ENCODE measurements at places on chromosomes 2 and 18. TPM values are rescaled to one million over a fixed set of nuclear protein-coding genes. Genes with fewer than 3 reads are reported as not detected.

GRCh38 chr2:140122001-140122400, 1341.8 kb upstream of the NXPH2 start:
- no peaks in the 10 kb centered on the region for H3K36me3 ChIP-seq
- H3K27ac ChIP-seq = no peak overlapping the region
- no peak for DNase-seq
- H3K27me3 ChIP-seq = no peaks in the 10 kb centered on the region

Gene SLC5A7
- total RNA-seq = not detected

Gene GNAL
- 0.04 TPM for total RNA-seq

Gene UGT1A5
- total RNA-seq = not detected

DNA sequence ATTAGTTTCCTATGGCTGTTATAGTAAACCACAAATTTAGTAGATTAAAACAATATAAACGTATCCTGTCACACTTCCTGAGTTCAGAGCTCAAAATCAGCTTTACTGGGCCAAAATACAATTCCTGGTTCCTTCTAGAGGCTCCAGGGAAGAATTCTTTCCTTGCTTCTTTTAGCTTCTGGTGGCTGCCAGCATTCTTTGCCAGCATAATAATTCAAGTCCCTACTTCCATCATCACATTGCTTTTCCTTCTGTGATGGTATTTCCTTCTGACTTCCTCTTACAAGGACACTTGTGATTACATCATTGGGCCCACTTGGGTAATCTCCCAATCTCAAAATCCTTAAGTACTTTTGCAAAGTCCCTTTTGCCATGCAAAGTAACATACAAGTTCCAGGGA, 40.6 kb downstream of the MOB4 start:
- no peak for DNase-seq
- H3K27ac ChIP-seq = no peak overlapping the region
- H3K36me3 ChIP-seq = peaks cover 3% of the 10 kb centered on the region
- no peaks in the 10 kb centered on the region for H3K27me3 ChIP-seq
- H3K4me3 ChIP-seq = no peak overlapping the region
- H3K4me1 ChIP-seq = no peaks in the 10 kb centered on the region

Gene SERTAD2
- 20.6 TPM for total RNA-seq

GRCh38 chr2:231745303-231746038, 35.6 kb downstream of the PDE6D start:
- no peak for DNase-seq
- no peaks in the 10 kb centered on the region for H3K36me3 ChIP-seq
- no peaks in the 10 kb centered on the region for H3K4me1 ChIP-seq
- H3K4me3 ChIP-seq = no peak overlapping the region

- H3K36me3 ChIP-seq = no peaks in the 10 kb centered on the region
- H3K27ac ChIP-seq = no peak overlapping the region
- no peak for DNase-seq
- no peaks in the 10 kb centered on the region for H3K27me3 ChIP-seq
These were observed 513.4 kb downstream of the TNS1 start for GRCh38 chr2:217489145-217489960.

DNA sequence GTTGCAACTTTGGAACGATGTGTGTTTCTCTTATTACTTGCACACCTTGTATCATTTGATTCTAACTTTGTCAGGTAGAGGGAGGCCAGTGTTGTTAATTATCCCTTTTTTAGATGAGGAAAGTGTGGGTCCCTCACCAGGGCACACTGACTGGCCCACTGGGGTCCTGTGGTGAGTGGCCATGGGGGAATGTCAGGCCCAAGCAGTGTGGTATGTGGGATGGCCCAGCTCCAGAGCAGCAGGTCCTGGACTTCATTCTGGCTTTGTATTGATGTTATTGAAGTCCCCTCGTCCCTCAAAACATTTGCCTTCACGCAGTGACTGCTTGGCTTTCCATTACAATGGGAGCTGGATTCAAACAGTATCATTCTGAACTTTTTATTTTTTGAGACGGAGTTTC, 11.7 kb downstream of the NCK2 start:
- H3K27ac ChIP-seq = peak overlapping the region; percentile 14
- H3K4me3 ChIP-seq = no peak overlapping the region
- no peaks in the 10 kb centered on the region for H3K36me3 ChIP-seq
- no peak for DNase-seq

Gene C2orf66
- total RNA-seq = not detected

- no peaks in the 10 kb centered on the region for H3K36me3 ChIP-seq
- no peak overlapping the region for H3K27ac ChIP-seq
- no peaks in the 10 kb centered on the region for H3K4me1 ChIP-seq
- no peak overlapping the region for H3K4me3 ChIP-seq
- no peak for DNase-seq
These were observed 146.1 kb downstream of the ERBB4 start for GRCh38 chr2:212392544-212392943.

- H3K4me3 ChIP-seq = no peak overlapping the region
- no peaks in the 10 kb centered on the region for H3K36me3 ChIP-seq
- peaks cover 4% of the 10 kb centered on the region for H3K27me3 ChIP-seq
- no peaks in the 10 kb centered on the region for H3K4me1 ChIP-seq
- H3K27ac ChIP-seq = no peak overlapping the region
These were observed 154.0 kb downstream of the DYSF start for GRCh38 chr2:71607151-71607889.

GRCh38 chr18:27793013-27793785, 383.7 kb downstream of the CDH2 start:
- H3K36me3 ChIP-seq = no peaks in the 10 kb centered on the region
- no peak overlapping the region for H3K4me3 ChIP-seq
- H3K4me1 ChIP-seq = no peaks in the 10 kb centered on the region
- H3K27me3 ChIP-seq = no peaks in the 10 kb centered on the region

DNA sequence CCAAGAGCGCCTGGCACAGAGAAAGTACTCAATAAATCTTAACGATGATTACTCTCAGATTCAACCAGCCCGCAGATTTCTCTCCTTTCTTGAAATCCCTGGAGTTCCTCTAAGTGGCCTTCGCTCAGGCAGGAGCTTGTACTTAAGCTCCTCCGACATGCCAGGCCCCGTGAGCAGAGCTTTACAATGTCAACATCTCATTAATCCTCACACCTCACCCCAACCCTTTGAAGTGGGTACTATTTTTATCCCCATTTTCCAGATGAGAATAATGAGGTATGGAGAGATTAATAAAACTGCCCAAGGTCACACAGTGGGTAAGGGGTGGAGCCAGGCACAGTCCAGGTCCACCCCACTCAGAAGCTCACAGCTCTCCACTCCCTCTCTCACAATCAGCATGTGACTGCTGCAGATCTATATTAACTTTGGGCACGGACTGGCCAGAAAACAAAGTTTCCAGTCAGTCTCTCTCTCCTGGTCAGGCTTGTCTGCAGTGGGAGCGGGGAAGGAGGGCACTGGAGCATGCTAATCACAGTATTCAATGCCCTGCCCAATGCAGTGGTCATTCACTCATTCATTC, 18.0 kb downstream of the DNMT3A start:
- no peaks in the 10 kb centered on the region for H3K36me3 ChIP-seq
- H3K27ac ChIP-seq = peak overlapping the region; percentile 28
- H3K27me3 ChIP-seq = no peaks in the 10 kb centered on the region
- no peak for DNase-seq
- H3K4me3 ChIP-seq = peak overlapping the region; percentile 55

DNA sequence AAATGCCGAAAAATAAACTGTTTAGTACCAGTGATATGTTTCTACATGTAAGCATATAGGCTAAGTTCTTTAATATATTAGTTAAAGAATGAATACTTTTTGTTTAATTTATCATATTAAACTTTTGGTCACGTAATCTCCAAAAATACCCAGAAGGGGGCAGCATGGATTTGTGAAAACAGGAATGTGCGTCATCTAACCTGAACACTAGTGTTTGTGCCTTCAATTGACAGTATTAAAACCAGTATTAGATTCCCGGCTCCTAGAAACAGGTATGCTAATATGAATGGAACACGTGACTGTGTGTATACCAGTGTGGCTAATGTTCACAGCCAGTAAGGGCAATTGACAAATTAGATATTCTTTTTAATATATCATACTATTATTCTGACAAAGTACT, 51.8 kb downstream of the WDR7 start:
- H3K27ac ChIP-seq = no peak overlapping the region
- H3K27me3 ChIP-seq = no peaks in the 10 kb centered on the region
- H3K36me3 ChIP-seq = no peaks in the 10 kb centered on the region
- no peaks in the 10 kb centered on the region for H3K4me1 ChIP-seq
- no peak overlapping the region for H3K4me3 ChIP-seq

Gene ZC3H8
- total RNA-seq = 29.7 TPM

DNA sequence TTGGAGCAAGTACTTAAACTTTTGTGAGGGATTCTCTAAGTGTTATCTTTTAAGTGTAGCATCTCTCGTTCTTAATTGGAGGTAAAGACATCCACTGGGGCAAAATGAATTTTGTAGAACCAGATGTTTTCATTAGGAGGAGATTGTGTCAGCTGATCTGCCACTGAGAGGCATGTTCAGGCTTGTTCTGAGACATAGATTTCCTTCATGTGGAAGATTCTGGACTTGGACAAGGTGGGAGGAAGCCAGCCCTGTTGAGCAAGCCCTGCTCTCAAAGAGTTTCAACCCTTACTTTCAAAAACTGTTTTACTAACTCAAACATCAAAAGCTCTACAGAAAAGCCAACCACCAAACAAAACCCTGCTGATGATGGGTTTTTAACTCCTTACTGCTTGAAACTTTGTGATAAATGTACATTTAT, 6.5 kb downstream of the MAP4K4 start:
- no peaks in the 10 kb centered on the region for H3K36me3 ChIP-seq
- H3K27me3 ChIP-seq = no peaks in the 10 kb centered on the region
- H3K27ac ChIP-seq = no peak overlapping the region

DNA sequence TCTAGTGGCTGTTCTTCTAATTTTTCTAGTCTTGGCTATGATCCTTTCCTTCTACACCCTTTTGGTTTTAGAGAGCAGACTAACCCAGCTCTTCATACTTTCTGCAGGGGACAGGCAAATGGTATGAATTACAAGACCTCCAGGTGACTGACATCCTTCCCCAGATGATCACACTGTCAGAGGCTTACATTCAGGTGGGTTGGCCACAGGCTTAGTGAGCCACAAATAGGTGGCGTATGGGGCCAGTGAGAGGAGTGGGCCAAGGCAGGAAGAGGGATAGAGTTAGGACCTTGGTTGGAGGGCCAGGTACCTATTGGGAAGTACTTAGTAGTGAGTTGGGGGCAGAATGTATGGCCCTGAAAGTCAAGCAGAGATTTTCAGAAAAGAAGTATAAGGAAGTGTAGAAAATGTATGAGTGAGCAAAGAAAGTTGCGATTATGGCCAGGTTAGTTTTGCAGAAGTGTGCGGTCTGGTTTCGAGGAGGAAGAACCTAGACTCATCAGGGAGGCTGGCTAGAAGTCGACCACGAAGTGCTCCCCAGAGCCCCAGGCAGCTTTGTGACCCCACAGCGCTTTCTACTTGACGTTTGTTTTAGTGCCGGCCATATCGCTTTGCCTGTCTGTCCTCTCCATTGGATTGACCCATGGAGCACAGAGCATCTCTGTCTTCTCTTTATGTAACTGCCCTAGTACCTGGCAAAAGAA, 20.0 kb downstream of the SFTPB start:
- peaks cover 55% of the 10 kb centered on the region for H3K36me3 ChIP-seq
- H3K4me1 ChIP-seq = no peaks in the 10 kb centered on the region
- no peak overlapping the region for H3K27ac ChIP-seq
- H3K4me3 ChIP-seq = no peak overlapping the region
- no peaks in the 10 kb centered on the region for H3K27me3 ChIP-seq
- no peak for DNase-seq

DNA sequence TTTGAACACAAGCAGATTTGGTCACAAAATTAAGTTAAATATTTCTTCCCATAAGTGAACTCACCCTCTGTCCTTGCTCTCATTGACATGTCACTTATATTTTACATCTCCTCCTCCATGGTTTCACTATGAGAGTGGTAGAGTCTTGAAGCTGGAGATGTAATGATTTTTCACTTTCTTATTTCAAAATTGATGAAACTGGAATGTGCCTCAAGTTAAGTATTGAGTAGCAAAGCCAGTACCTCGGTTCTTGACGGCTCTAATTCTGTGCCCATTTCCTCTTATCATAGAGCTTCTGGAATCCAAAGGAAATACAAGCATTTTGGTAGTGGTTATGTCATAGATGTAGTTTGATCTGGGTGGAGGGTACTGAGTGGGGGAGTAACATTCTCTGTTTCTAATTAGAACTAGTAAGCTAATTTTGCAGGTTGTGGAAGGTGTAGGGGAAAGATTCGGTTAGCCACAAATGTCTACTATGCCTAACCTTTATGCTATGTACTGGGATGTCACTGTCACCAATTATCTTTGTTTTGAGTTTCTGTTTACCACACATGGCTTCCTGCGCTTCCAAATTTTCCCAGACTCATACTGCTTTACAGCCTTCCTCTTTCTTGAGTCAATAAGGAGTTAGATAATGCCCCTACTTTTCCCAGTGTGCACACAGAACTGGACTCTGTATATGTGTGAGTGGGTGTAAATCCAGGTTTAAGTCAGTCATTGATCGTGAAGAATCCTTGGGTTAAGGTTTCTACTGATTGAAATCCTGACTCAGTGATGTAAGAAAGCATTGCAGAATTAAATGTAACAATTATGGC, 96.8 kb downstream of the DIS3L2 start:
- no peaks in the 10 kb centered on the region for H3K36me3 ChIP-seq
- DNase-seq = no peak
- H3K27me3 ChIP-seq = no peaks in the 10 kb centered on the region
- H3K27ac ChIP-seq = no peak overlapping the region
- no peaks in the 10 kb centered on the region for H3K4me1 ChIP-seq
- no peak overlapping the region for H3K4me3 ChIP-seq

DNA sequence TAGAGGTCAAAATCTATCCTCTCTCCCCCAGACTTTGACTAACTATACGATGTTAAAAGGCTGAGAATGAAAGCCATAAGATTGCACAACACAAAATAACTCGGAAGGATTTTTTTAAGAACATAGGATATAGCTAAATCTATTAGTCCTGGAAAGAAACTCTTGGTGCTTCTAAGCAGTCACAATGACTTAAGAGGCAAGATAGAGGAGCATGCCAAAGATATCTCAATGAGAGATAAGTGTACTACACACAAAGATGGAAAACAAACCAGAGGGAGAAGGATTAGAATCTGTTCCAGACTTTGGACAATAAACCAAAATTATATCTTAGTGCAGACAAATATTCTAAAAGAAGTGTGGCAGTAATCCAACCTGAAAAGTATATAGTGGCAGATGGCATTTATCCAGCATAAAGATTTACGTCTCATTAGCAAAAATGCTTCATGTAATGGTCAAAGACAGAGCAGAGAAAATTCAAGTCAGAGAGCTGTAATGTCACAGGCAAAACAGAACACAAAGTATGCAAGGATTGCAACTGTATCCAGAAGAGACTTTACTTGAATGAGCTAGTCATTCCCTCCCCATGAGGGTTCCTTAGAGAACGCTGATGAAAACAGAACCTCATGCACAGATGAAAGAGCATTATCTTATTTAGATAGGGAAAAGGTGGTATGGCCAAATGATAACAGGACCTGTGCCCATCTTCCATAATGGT, 28.8 kb upstream of the EVA1A start:
- H3K4me1 ChIP-seq = no peaks in the 10 kb centered on the region
- H3K36me3 ChIP-seq = no peaks in the 10 kb centered on the region
- no peak overlapping the region for H3K4me3 ChIP-seq
- no peaks in the 10 kb centered on the region for H3K27me3 ChIP-seq

Gene SLC19A3
- total RNA-seq = not detected
